ENCODE measurements at places on chromosomes 2 and 18. TPM values are rescaled to one million over a fixed set of nuclear protein-coding genes. Genes with fewer than 3 reads are reported as not detected.

GRCh38 chr2:10773821-10774341 is 38.7 kb downstream of the PDIA6 start:
- no peak for DNase-seq

DNA sequence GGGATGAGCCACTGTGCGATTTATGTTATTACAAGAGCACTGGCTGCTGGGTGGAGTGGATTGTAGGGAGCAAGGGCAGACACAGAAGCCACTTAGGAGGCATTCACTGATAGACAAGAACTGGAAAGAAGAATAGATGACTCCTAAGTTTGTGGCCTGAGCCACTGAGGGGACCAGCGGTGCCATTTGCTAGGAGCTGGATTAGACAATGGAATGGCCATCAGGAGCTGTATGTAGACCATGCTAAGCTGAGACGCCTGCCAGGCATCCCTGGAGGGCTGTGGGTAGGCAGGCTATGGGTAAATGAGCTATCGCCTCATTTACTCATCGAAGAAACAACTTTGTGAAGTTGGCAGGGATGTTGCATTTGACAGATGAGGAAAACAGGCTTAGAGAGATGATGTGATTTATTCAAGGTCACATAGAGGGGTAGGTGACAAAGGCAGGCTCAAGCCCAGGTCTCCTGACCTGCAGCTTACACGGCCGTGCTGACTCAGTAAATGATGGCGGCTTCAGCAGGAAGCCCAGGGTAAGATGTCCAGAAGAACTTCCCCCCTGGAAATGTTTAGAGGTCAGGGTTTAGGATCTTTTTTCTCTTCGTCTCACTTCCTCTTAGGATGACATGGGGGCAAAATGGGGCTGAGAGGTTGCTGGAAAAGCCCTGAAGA is 2.8 kb downstream of the MFSD2B start:
- DNase-seq: no peak

DNA sequence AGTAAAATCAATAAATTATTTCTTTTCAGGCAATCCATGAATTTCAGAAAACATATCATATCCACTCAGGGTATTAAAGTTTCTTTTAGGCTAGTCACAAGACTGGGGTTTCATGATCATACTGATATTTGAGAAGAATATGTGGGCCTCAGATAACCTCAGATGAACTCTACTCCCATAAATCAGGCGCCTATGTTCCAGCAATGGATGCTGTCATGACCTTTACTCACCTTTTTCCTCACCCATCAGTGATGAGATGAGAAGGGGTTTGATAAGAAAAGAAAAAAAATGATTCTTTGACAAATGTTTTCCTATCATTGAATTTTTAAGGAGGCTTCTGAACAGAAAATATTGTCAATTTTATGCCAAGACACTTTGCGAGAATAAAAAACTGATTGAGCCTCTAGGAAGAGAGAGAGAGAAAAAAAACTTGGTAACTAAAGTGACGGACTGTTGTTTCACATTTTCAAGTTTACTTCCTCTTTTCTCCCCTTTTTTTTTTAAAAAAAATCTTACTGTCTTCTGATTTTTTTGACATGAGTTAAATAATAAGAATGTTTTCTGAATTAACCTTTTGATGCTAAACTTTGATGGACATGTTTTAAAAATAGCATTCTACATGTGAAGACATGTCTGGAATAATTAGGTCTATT is 309.1 kb upstream of the MAP2 start:
- no peak for DNase-seq

DNA sequence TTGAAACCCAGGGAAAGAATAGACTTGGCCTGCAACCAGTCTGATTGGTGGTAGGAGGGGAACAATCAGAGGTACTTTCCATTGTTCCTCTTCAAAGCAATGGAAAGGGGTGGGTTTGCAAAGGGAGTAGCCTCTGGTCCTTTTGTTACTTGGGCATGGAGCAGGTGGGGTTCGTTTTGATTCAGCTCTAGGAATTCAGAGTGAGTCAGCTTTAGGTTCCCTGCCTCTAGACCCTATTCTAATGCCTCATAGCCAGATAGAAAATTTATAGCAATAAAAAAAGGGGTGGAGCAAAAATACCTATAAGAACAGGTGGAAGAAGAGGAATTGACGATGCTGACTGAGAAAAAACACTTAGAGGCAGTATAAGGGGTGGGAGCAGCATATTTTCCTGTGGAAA is 636.4 kb downstream of the PLCL1 start:
- no peak for DNase-seq

DNA sequence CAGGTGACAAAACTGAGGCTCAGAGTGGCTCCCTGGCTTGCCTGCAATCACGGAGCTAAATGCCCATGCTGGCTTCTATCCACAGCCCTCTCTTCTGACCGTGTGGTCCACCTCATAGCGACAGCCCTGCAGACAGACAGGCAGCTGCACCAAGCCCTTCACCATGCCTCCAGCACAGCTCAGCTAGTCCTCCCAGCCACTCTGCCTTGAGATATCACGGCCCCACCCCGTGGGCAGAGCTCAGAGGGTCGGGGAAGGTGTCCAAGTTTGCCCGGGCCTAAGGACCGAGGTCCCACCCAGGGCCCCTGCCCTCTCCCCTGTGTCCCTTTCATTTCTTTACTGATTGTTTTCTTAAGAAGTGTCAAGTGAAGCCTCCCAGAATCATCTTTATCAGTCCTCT is 128.2 kb upstream of the GLI2 start:
- DNase-seq: no peak

- DNase-seq: no peak
These were observed 70.7 kb downstream of the TBC1D8 start for GRCh38 chr2:101080211-101081068.

The COL3A1 gene
- not detected for total RNA-seq

The CROCC2 gene
- not detected for total RNA-seq

Data from naive thymus-derived CD8-positive, alpha-beta T cell (primary cell).